ENCODE measurements at places on chromosomes 12 and 14.

DNA sequence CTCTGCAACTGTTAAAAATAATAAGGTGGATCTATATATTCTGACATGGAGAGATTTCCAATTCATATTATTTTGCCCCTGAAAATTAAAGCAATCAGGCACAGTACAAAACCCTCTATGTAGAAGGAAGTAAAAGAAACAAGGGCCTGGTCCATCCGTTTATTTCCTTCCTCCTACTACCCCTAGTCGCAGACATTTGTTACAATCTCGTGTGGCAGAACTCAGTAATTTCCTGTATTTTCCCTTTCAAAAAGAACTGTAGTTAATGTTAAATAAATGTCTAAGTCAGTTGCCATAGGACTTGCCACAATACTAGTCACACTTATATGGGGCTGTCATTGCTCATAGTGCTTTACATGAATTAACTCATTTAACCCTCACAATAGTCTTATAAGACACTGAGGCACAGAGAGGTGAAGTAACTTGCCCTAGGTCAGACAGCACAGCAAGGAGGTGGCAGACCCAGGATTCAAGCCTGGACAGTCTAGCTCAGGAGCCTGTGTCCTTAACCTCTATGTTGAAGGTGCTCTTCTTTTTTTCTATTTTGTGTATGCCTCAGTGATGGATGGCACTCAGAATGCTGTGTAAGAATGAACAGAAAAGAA lies 24.2 kb downstream of the NINJ2 start:
- no peak for DNase-seq

GRCh38 chr12:46430340-46430948 lies 57.9 kb upstream of the SLC38A2 start:
- peak; percentile 61 for DNase-seq

- DNase-seq, result no peak
These were observed 60.4 kb upstream of the KTN1 start for GRCh38 chr14:55519473-55520080.

DNA sequence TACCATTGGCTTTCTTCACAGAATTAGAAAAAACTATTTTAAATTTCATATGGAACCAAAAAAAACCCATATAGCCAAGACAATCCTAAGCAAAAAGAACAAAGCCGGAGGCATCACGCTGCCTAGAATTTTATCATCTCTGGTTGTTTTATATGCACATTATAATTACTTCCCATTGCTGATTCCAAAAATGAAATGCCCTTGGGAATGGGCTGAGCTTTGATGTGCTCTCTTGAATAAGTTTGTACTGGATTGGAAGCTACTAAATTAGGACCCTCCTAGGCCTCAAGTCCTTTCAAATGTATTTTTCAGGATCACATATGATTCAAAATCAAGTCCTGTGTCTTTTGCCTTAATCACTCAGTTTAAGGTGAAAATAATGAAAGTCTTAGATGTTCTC lies 58.9 kb upstream of the DUSP6 start:
- no peak for DNase-seq

DNA sequence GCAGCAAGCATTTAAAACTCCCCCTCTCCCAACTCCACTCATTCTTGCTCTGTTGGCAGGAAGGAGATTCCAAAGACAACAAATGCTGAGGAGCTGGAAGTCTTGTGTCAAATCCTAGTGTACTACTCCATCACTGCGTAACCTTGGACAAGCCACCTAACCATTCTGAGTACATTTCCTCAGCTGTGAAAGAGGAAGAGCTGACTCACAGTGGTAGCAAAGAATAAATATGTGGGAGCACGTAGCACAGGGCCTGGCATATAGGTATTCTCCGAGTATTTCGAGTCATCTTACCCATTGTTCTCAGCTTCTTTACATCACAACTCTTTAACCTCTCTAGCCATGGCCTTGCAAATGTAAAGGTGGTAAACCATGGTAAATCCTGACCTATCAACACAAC lies 28.7 kb downstream of the EGLN3 start:
- DNase-seq, result no peak

GRCh38 chr12:124390442-124391097 lies 95.7 kb downstream of the RFLNA start:
- peak; percentile 63 for DNase-seq

DNA sequence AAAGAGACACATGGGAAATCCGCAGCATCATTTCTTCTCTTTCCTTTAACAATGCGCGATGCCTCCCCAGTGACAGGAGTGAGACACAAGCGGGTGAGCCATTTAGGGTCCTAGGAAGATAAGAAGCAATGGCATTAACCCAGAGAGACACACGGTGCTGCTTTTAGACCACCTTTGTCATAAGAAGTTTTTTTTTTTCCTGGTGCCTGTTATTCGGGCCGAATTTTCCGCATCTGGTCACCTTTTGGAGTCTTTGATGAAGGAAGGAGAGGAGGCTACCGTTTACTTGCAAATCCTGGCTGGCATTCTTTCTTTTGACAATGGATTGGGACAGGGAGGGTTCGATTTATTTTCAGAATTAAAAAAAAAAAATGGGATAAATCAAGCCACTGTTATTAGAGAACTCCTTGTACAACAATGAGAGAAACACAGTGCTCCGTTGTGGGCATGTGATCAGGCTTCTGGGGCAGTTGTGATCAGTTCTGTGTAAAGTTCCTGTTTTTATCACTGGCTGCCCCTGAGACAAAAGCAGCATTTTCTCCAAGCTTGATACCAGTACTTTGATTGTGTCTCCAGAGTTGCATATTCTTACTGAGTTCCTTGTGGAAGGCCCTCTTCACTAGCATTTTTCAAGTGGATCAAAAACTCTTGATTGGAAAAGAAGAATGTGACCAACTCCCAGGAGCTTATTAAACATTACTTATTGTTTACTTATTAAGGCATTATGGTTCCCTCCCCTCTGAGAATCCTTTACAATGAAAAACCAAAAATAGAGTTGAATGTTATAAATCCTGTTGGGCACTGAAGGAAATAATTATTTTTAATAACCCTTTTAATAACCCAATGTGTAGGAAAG lies 1.1 kb downstream of the DIP2B start:
- DNase-seq, result no peak

DNA sequence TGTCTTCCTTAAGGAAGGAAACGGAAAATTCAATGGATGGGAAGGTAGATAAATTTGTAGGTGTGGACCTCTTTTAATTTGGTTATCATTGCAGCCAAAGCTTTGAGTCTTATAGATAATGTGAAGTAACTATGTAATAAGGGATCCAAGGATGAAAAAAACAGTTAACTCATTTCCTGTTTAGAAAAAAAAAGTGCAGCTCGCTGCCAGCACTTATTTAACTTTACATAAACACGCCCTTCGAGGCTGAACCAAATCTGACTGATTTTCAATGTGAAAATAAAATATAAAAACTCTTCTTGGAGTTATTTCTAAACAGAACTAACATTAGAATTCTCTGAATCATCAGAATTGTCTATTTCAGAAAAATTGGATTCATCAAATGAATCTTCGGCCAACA lies 7.0 kb downstream of the NUBPL start:
- no peak for DNase-seq

GRCh38 chr12:116278667-116279066 lies 1.2 kb upstream of the MED13L start:
- no peak for DNase-seq

GRCh38 chr12:22262309-22262708 lies 72.2 kb downstream of the ST8SIA1 start:
- no peak for DNase-seq

- no peak for DNase-seq
These were observed 3.0 kb downstream of the LGR5 start for GRCh38 chr12:71442567-71442931.

GRCh38 chr12:49059299-49060171 lies 1.1 kb downstream of the KMT2D start:
- DNase-seq, result no peak

DNA sequence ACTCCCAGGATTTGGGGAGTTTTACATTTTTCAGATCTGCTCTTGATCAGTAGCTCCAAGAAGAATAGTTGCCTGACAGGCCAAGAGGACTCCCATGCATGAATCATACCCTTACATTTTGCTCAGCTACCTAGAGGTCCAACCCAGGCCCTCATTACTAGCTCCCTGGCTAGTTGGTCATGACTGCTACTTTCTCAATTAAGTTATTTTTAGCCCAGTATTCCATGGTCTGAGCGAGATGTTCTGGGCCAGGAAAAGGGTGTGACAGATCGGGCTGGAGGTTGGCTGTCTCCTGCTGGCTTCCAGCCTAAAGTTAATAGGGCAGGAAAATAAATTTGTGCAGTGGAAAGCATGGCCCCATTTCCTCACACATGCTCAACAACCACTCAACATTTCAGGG lies 379.2 kb downstream of the GRIN2B start:
- no peak for DNase-seq

- DNase-seq, result no peak
These were observed 12.7 kb upstream of the TSPAN8 start for GRCh38 chr12:71170456-71170855.

- peak; percentile 16 for DNase-seq
These were observed 5.7 kb downstream of the ETFRF1 start for GRCh38 chr12:25200703-25201102.

GRCh38 chr12:27781680-27782079 lies 1.6 kb upstream of the MANSC4 start:
- DNase-seq, result no peak

DNA sequence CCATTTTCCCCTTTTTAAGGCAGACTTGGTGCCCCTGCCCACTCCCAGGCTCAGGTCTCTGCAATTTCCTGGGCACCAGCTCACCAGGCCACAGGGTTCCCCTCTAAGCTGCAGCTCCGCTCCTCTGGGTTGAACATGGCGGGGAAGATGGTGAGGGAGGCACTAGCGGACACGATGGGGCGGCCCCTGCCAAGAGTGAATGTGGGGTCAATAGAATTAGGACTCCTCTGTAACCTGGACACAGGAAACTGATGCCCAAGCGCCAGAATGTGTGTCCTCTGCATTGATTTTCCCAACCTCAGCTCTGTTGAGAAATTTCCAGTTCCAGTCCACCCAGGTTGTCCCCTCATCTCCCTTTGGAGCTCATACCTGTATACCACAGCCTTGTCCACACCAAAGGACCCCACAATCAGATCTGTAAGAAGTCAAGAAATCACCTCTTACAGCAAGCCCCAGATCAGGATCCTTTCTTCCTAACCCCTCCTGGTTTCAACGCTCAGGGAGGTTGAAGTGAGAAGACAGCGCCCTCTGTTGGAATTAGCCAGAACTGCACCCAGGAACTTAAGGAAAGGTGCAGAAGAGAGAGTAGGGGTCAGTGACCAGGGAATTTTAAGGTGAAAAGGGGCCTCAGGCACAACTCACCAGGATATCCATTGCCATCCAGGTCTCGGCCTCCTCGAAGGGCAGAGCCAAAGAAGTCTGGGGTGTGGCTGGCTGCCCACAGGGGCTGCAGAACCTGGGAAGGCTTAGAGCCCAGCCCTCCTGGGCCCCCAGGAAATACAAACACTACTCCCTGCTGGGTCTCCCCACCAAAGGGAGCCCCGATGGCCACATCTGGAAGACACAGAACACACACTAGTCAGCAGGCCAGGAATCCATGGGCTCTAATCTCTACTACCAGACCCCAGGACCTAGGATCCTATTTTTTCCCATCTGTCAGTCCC lies 14.7 kb downstream of the ITGA5 start:
- no peak for DNase-seq

GRCh38 chr12:113802000-113802749 lies 163.9 kb downstream of the RBM19 start:
- no peak for DNase-seq

DNA sequence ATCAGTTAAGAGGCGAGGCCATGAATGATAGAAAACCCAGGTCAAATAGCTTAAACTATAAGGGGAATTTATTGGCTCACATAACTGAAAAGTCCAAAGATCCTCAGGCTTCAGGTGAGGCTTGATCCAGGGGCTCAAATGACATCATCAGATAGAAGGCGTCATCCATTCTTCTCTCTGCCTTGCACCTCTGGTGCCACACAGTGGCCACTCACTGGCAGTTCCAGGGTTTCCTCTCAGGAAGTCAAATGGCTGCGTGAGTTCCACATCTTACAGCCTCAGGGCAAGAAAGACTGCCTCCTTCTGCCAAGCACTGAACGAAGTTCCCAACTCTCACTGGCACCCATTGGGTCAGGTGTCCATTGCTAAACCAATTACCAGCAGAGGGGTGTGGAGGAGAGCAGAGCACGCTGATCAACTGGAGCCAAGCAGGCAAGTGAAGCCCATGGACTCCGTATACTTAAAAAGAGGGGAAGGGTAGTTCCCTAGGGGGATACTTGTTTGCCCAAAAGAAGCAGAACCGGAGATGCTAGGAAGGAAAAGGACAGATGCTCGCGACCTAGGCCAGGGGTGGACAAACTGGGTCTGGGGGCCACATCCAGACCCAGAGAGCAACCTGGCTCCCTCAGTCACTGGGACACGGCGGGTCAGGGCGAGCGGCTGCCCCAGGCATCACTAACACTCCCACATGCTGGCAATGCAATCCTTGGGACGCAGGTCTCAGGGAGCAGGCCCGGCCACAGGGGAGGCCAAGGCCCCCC lies 69.3 kb downstream of the SERPINA3 start:
- peak; percentile 25 for DNase-seq

DNA sequence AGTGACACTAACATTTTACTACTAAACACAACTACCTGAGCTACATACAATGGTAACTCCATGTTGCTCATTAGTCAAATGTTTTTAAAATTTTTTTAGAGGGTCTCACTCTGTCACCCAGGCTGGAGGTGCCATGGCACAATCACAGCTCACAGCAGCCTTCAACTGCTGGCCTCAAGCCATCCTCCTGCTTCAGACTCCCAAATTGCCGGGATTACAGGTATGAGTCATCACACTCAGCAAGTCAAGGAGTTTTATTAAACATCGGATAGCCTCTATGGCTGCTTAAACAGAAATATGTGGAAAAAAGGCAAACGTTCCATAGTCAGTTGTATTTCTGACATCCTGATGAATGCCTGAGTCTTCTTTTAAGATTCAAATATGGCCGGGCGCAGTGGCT lies 11.1 kb upstream of the NPFF start:
- no peak for DNase-seq

DNA sequence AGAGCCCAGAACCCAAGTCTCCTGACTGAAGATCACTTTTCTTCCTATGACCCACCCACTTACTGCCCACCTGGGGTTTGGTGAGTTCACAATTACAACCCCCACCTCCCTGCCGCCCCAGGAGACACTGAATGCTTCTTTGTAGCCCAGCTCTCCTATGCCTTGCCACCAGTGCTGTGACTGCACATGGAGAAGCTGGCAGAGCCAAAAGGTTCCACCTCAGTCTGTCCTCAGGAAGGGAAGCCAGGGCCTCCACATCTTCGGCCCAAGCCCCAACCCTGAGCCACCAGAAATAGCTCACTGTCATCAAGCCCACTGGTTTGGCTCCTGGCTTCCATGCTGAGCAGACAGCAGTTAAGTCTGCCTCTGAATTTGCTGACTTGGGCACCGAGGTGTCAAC lies 25.6 kb downstream of the OTUB2 start:
- DNase-seq, result no peak
